GDM1 (cell line): ENCODE measurements at places on chromosomes 7 and 10.

DNA sequence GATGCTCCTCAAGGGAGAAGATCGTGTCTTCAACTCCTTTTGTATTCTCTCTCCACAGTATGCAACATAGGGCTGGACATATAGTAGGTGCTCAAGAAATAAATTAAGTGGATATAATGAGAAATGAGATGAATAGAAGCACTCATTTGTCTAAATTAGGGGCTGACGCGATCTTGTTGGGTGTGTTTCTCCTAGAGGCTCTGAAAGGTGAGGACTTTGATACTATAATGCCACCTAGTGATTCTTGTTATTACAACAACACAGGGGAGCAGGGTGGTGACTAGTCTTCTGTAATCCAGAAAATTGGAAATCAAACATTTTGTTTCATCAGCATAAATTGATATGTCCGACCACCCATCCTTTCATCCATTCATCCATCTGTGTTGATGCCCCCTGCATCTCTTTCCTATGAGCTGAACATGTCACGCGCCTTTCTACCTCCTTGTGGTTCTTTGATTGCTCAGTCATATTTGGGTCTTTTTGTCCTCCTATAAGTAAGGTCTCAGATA is 3.5 kb upstream of the CFAP58 start:
- peak; percentile 42 for DNase-seq

- no peak for DNase-seq
Measured at GRCh38 chr7:112757337-112757736, 32.9 kb downstream of the TMEM168 start.

DNA sequence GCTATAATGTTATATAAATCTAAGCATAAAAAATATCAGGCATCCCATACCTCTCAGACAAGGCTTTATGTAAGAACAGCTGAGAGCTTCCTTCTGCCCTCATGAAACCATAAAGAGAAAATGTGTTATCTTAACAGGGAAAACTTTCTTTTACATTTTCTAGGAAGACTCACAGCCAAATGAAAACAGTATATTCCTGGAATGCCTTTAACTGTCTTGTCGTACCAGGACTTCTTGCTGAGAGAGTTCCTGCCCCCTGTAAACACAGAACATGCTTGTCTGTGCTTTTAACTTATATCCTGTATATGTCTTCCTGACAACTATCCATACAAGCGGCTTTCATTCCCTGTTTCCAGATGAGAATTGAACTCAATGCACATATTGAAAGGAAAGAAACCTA is 64.8 kb upstream of the AHR start:
- no peak for DNase-seq

DNA sequence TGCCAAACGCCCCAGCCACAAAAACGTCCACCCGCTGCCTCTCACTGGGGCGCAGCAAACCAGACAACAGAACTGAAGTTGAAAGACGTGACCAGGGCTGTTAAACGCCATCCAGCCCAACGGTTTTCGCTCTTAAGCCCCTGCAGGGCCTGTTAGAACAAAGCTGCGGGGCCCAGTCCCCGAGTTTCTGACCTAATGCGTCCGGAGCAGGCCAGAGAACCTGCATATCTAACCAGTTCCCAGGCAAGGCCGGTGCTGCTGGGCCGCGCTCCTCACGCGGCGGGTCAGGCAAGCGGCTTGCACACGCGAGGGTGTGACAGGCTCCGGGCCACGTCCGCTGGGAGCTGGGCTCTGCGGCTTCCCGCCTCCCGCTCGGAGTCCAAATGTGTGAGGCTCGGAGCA is 87.0 kb downstream of the PTPRN2 start:
- DNase-seq = no peak
